Stimulated activated CD4-positive, alpha-beta T cell treated with anti-CD3 and anti-CD28 coated beads, TNF-alpha, amount 100 ng/mL, for 1 hour (primary cell): ENCODE measurements at places on chromosomes 16 and 17.
A peak's percentile ranks its signal among the peaks of the same experiment; 100 is the strongest.

- no peak for DNase-seq
Observed at GRCh38 chr16:8053437-8053836, 536.9 kb downstream of the TMEM114 start.

GRCh38 chr17:81064678-81065475 lies 29.9 kb downstream of the BAIAP2 start:
- no peak for DNase-seq

GRCh38 chr16:14028202-14028601 lies 42.9 kb upstream of the MRTFB start:
- DNase-seq, result no peak

DNA sequence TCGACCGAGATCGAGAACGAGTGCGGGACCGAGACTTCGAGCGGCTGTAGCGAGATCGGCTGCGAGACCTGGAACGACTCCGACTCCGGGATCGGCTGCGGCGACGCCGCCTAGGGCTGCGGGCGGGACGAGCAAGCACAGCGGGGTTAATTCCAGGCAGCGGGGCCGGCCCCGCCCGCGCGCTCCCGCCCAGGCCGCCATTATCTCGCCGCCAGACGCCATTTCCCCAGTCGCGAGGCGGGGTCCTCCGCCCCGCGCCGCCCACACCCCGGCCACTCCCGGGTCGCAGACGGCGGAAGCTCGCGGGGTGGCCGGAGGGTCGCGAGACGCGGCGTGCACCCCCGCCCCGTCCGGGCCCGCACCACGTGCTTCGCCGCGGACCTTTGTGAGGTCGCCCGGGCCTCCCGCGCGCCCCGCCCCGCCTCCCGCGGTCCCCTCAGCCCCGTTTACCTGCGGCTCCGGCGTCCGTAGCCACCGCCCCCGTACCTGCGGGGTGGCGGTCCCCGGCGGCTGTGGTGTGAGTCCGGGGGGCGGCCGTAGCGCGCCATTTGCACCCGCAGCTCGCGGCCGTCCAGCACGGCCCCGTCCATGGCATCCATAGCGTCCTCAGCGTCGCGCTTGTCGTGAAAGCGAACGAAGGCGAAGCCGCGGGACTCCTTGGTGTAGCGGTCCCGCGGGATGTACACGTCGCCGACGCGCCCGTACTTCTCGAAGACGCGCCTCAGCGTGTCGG lies 616 bp downstream of the SRSF2 start:
- peak; percentile 17 for DNase-seq

DNA sequence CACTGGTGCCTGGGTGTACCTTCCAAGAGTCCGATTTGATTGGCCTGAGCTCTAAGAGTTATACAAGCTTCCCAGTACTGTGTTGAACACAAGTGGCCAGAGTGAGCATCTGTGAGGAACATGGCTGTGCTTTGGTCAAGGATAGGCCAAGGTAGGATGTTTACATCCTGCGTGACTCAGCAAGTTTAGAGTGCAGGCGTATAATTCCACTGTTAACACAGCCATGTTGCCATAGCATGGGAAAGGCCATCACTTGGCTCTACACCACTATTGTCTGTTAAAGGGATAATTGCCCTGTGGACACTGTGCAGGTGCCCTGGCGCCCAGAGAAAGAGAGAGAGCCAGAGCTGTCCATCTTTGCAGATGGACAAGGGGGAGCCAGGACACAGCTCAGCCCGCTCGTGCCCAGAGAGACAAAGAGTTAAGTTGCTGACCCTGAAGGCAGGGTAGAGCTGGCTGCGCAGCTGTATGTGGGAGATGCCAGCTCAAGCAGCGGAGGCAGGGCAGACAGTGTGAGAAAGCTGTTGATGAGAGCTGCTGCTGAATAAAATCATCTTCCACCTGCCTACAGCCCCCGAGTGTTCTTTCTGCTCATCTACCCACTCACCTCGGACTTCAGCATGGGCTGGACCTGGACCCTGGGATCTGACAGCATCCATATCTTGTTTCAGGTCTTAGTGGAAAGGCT lies 11.7 kb downstream of the CFAP52 start:
- DNase-seq, result no peak

DNA sequence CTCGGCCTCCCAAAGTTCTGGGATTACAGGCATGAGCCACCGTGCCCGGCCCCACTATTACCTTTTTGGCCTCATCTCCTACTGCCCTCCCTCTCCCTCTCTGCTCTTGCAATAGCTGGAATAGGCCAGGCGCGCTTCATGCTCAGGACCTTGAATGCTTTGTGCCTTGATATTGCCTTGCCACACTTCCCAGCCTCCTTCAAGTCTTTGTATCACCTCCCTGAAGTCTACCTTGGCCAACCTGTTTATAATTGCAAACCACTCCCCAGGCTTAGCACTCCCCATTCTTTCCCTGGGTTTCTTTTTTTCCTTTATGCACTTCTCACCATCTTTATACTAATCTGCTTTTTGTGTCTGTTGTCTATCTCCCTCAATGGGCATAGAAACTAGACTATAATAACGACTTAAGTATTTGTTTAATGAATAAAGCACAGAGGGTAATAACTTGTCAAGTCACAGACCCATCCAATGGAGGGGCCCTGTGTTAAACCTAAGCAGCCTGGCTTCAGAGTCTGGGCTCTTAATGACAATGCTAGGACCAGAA lies 6.6 kb downstream of the OGFOD1 start:
- DNase-seq, result no peak
